ENCODE measurements at places on chromosomes 4 and X.

DNA sequence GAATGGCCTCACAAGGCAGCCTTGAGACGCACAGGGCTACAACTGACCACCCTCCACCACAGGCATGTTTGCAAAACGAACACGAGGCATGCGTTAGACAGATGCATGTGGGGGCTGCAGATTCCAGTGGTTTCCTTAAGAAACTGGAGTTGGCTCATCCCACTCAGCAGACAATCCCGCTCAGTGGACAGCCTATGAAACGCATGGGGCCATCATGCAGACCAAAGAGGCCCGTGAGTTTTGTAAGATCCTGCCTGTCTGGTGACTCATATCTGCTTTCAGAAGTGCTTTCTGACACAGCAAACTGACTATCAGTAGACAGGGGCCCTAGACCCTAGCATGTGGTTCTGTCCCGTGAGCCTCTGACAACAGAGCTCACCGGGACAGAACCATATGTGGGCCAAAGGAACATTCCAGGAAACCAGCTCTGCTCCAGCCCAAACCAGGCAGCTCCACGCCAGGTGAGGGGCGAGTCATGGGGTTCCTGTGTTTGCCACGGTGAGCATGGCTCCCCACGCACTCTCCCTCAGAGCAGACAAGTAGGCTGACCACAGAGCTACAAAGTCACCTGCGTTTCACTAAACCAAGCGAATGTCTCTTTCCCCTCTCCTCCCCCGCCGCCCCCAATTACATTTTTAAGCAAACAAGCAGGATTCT lies 74.4 kb downstream of the MTMR1 start:
- DNase-seq: peak; percentile 94

DNA sequence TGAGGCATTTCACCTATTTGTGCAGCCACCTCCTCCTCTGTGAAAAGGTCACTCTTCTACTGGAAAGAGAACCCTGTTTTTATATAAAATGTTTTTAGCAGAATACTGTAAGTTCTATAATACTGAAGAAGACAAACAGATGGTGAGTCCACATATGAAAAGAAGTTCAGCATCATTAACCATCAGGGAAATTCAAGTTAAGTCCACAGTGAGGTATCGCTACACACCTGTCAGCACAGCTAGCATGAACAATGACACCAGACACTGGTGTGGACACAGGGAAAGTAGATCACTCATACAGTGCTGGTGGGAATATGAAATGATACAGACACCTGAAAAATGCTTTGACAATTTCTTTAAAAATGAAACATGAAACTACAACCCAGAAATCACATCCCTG lies 133.0 kb downstream of the MAD2L1 start:
- DNase-seq: no peak

- peak; percentile 97 for DNase-seq
Observed at GRCh38 chr4:88341227-88342192, 37.1 kb upstream of the HERC6 start.

- DNase-seq: peak; percentile 48
Observed at GRCh38 chr4:145619639-145619996, 433 bp downstream of the MMAA start.

- peak; percentile 9 for DNase-seq
Observed at GRCh38 chr4:110475881-110476818, at the start of gene ENPEP. Gene ENPEP, plus strand, starts transcription at chr4:110476155. Its CDS starts 260 bp downstream, at chr4:110476415.

DNA sequence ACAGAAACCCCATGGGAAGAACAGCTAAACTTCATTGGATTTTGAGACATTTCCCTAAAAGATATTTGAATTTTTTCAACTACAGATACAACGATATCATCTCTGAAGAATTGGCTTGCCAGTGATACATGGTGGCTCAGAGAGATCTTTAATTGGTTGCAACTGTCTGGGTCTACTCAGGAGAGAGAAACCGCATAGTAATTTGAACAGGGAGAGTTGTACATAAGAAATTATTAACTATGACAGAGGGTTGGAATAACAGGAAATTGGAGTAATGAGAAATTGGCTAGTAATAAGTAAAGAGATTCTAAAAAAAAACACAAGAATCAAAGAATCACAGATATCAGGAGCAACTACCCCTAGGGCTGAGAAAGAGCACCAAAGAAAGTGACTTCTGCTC lies 118.4 kb downstream of the KLHL13 start:
- no peak for DNase-seq

- DNase-seq: peak; percentile 1
Observed at GRCh38 chrX:105018865-105019264, 201.6 kb downstream of the TEX13A start.

GRCh38 chrX:64204701-64205440 lies 637 bp downstream of the AMER1 start:
- peak; percentile 21 for DNase-seq

GRCh38 chr4:6938237-6938636 lies 28.6 kb downstream of the TBC1D14 start:
- no peak for DNase-seq

DNA sequence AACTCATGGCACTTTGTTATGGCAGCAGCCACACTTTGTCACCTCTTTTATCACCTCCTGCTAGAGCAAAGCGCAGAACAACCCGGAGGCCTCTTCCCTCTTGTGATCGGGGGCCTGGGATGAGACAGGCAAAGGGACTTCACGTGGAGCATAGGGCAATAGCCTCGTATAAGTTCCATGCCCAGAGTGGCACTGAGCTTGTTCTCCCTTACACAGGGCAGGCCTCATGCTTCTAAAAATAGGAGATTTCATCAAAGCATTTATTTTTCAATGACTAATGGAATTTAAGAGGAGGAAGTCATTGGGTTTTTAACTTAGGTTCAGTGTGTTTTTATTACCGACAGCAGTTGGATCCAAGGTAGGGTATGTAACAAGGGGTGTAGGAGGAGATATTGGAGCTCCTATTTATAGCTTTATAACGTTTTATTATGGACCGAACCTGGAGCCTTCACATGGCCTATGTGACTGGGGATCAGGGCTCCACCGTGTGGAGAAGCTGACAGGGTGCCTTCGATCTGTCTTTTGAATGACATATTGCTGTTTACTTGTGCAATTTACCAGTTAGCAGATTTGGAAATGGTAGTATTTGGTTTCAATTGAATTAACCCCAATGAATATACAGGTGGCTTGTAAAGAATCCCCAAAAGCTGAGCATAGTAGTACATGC lies 93.8 kb downstream of the SLC2A9 start:
- no peak for DNase-seq

DNA sequence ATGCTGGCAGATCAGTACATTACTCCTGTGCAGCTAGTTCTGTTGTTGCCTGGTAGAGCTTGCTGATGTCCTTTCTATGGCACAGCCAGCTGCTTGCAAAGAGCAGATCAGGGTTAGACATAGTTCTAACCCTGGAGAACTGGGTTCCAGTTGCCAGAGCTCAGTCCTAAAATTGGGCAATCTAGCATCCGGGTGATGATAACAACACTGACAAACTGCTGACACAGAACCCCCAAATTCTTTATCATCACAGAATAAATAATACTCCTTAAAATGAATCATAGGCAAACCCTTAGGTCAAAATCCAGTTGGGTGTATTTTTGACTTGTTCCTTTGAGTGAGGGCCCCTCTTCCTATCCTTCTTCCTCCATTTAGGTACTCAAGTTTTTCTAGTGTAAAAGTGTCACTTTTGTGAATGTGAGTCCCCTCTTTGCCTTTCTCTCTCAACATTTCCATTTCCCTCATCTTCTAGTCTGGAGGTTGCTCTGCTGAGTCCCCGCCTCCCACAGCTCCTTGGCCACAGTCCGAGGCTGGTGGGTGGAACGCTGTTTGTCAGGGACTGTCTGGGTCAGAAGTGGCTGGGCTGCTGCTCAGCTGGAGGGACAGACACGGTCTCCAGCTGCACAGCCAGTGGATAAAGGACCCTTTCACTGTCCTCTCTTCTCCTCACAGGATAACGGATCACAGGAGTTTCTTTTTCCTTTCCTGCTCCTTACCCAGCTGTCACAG lies 93.6 kb upstream of the RASGEF1B start:
- peak; percentile 28 for DNase-seq

- no peak for DNase-seq
Observed at GRCh38 chr4:152509595-152510225, 26.2 kb downstream of the FBXW7 start.

DNA sequence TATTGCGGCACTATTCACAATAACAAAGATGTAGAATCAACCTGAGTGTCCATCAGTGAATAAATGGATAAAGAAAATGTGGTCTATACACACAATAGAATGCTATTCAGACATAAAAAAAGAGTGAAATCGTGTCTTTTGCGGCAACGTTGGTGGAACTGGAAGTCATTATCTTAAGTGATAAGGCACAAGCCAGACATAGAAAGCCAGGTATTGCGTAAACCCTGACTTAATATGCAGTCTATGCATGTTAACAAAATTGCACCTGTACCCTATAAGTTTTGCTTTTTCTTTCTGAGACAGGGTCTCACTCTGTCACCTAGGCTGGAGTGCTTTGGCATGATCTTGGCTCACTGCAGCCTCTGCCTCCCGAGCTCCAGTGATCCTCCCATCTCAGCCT lies 28.6 kb downstream of the KIAA0232 start:
- no peak for DNase-seq

DNA sequence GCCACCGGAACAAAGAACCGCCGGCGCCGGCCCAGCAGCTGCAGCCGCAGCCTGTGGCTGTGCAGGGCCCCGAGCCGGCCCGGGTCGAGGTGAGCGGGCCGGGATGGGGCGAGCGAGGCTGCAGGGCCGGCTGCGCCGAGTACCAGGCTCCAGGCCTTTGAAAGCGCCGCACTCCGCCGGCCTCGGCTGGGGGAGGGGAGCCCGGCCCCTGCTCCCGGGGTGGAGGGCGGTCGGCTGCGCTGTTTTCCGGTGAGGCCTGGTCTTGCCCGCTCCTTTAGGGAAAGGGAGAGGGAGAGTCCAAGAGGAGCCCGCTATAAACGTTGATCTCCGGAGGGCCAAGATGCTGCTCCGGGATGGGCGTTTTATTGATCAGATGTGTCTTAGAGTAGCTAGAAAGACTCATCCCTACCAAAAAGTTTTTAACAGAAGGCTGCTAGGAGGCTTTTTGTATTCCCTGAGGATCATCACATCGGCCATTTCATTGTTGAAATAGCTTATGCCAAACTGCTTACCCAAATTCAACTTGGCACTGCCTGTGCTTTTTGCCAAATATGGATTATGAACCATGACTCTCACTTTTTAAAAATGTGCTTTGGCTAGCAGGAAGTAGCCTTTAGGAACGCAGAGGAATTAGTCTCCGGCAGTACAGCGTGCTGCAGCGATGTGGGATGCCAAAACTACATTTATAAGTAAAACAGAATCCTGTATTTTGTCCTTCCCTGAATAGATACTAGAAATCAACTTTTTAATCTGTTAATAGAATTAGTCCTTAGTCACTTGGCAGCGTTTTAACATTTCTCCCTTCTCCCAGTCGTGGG lies 760 bp downstream of the TMEM165 start:
- DNase-seq: no peak

DNA sequence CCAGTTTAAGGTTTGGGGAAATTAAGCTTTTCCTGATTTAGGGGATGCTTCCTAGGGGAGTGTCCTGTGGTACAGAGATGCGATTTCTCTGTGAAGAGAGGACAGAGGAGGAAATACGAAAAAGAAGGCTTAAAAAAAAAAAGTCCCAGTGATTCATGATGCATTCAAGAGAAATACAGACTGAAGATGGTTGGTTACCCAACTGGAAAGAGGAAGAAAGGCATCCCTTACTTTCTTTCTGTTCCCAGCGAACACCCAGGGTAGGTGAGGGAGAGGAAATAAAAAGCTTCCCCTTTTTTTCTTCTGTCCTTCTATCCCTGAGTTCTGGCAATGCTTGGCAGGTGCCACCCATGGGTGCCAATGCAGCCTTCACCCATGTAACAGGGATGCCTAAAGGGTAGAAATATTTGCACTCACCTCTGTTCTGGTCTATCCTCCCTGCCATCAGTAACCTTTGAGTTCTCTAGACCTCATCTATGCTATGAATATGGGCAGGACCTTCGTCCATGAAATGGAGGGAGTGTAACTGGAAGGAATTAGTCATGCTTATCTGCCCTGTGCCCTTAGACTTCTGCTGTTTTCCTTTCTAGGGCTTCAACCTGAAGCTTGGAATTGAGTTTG lies 230.1 kb upstream of the GALNTL6 start:
- no peak for DNase-seq

DNA sequence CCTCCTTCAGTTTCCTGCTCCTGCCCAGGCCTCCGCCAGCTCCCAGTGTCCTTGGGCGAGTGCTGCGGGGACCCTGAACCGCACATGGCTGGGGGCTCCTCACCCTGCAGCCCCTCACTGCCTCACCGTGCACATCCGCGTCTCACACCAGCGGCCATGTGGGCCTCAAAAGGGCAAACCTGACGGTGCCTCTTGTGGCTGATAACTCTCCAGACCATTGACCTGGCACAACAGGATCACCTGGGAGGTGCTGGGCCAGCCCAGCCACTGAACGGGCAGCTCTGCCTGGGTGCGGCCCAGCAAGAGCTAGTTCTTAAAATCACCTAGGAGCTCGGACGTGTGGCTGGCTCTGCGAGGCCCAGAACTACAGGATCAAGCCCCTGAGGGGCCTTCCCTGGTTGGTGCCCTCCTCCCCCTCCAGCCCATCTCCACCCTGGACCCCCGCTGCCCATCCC lies 4.1 kb upstream of the S100P start:
- DNase-seq: no peak

DNA sequence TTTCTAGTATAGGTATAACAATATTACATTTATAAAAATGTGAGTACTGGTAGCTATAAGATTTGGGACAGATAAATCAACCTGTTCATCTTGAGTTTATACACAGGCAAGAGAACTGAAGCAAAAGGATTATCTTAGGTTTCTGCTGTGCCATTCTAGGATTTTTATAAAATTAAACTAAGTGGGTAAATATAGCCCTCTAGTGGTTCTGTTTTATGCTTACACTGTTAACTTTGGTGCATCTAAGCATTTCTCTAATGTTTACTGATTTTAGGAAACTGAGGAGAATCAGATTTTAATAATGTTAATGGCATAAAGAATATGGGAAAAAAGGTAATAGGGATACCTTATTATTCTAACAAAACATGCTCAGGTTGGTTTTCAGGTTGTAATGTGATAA lies 1.1 kb upstream of the RRH start:
- DNase-seq: peak; percentile 16

DNA sequence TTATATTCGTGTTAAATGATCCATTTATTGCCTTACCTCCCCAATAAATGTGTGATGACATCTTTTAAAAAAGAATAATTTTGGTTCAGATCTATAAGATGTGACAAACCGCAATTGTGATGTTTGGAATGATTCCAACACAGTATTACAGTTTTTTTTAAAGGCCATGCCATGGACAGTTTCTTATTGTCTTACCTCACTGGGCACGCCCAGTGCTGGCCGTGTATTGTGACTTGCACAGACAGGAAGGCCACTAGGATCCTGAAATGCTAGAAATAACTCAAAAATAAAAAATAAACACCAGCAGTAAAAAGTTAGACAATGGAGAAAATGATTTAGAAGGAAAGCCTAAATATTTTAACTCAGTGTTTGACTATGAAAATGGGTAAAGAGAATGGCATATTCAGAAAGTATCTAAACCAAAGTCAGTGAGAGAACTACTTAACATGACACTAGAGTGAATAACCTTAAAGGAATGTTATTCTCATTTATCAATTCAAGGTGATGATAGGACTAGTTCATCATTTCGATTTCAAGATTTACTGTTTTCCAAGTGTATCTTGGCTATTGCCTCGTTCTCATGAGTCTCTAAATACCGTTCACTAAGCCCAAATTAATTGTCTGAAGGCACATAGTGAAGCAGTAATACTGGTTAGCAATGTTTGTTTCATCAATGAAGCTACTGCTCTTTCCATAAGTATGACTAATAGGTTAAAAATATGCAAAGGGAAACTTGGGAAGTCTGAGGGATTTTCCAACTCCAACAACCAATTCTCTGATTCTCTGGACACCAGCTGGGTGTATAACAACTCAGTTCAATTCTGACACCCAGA lies 46.1 kb upstream of the VEGFC start:
- DNase-seq: peak; percentile 20

Measured in iris pigment epithelial cell (primary cell).